ENCODE measurements at places on chromosomes 1 and 21. TPM values are rescaled to one million over a fixed set of nuclear protein-coding genes. Genes with fewer than 3 reads are reported as not detected.

DNA sequence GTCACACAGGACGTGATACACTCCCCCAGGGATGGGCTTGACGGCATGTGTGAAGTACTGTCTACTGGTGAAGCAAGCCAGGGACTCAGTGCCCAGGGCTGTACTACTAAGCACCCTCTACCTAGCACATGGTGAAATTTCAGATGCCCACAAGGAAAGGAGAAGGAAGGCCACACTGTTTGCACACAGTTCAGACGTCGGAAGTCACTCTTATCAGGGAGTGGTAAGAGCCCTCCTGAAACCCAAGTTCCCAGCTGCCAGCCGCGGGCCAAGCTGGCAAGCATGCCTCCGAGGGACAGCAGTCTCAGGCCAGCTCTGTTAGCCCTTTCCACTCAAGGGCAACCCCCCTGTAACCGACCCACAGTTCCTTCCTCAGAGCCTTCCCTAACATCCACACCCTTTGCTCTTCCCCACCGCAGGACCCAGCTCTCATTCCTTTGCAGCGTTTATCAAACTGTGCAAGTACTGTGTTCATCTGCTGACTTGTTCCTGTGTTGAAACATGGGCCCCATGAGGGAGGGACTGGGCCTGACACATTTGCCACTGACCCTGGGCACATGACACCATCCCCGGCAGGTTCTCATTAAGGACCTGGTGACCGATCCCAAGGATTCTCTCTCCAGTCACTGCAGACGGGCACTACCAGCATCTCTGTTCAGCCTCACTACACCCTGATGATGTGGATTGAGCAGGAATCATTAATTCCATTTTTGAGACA is 58.5 kb downstream of the SLC66A1 start:
- no peak for DNase-seq
- H3K4me3 ChIP-seq: no peak overlapping the region
- peaks cover 85% of the 10 kb centered on the region for H3K4me1 ChIP-seq
- H3K27me3 ChIP-seq: no peaks in the 10 kb centered on the region
- peak overlapping the region; percentile 8 for H3K27ac ChIP-seq

- no peak for DNase-seq
- peaks cover 100% of the 10 kb centered on the region for H3K4me1 ChIP-seq
- peaks cover 5% of the 10 kb centered on the region for H3K36me3 ChIP-seq
- no peaks in the 10 kb centered on the region for H3K27me3 ChIP-seq
Observed at GRCh38 chr1:2274929-2275475, 46.9 kb downstream of the SKI start.

DNA sequence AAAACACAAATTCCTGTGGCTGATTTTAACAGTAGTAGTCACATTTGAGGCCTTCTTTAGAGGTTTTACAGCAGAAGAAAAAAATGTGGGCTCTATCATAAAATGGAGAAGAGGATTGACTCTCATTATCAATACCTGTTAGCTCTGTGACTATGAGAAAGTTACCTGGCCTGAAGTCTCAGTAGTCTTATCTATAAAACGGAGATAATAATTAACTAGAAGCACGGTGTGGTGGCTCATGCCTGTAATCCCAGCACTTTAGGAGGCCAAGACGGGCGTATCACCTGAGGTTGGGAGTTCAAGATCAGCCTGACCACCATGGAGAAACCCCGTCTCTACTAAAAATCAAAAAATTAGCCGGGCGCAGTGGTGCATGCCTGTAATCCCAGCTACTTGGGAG is 90.4 kb upstream of the PLPPR4 start:
- no peak overlapping the region for H3K27ac ChIP-seq
- no peaks in the 10 kb centered on the region for H3K36me3 ChIP-seq
- H3K4me3 ChIP-seq: no peak overlapping the region

- no peaks in the 10 kb centered on the region for H3K27me3 ChIP-seq
- H3K4me3 ChIP-seq: no peak overlapping the region
- no peak for DNase-seq
- peaks cover 4% of the 10 kb centered on the region for H3K4me1 ChIP-seq
- no peak overlapping the region for H3K27ac ChIP-seq
- no peaks in the 10 kb centered on the region for H3K36me3 ChIP-seq
Observed at GRCh38 chr1:232380596-232380995, 249.3 kb downstream of the SIPA1L2 start.

- no peaks in the 10 kb centered on the region for H3K27me3 ChIP-seq
- H3K4me1 ChIP-seq: no peaks in the 10 kb centered on the region
- DNase-seq: no peak
- H3K4me3 ChIP-seq: no peak overlapping the region
- no peaks in the 10 kb centered on the region for H3K36me3 ChIP-seq
- H3K27ac ChIP-seq: no peak overlapping the region
Observed at GRCh38 chr1:214615871-214616270, 12.9 kb downstream of the CENPF start.

DNA sequence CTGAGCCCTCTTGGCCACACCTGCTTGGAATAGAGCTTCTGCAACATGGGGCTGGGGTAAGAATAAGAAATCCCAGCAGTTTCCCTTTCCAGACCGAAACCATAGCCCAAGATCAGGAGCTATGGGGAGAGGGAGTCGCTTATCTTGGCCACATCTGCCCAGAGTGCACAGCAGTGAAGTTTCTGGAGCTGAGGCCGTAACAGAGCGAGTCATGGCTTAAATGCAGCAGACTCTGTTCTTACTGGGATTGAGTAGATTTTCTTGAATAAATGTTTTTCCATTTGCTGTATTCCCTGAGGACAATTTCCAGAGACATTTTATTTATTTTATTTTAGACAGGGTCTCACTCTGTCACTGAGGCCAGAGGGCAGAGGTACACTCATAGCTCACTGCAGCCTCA is 33.5 kb downstream of the CFAP57 start:
- no peak overlapping the region for H3K27ac ChIP-seq
- H3K4me3 ChIP-seq: no peak overlapping the region
- no peak for DNase-seq

GRCh38 chr1:229075716-229076115 is 195.2 kb upstream of the RAB4A start:
- H3K4me1 ChIP-seq: no peaks in the 10 kb centered on the region
- H3K27ac ChIP-seq: no peak overlapping the region
- DNase-seq: no peak
- no peaks in the 10 kb centered on the region for H3K36me3 ChIP-seq

DNA sequence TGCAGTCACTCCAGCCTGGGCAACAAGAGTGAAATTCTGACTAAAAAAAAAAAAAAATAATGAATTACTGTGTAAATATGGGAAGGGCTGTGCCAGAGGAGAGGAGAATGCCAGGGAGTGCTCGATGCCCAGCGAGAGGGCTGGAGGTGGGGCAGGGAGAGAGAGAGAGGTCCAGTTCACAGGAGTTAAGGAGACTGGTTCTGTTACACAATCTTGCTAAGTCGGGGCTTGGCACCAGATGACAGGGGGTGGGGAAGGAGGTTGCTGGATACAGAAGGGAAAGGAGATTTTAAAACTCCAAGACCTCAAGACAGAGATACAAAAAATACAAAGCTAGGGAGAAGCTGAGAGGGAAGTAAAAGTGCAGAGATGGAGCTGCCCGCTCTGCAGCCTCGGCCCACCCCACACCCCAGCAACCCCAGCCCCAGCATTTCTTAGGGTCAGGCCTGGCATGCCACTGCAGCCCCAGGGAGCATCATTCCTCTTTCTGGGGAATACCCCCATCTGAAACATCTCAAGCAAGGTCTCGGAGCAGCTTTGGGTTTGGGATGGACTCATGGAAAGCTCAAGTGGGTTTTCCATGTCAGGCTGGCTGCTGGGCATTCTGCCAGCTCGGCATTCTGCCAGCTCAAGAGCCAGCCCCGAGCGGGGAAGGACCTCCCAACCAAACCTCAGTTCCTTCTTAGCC is 991 bp downstream of the SELENBP1 start:
- peak overlapping the region; percentile 59 for H3K4me3 ChIP-seq
- DNase-seq: peak; percentile 90
- peaks cover 72% of the 10 kb centered on the region for H3K4me1 ChIP-seq
- H3K36me3 ChIP-seq: peaks cover 26% of the 10 kb centered on the region
- no peaks in the 10 kb centered on the region for H3K27me3 ChIP-seq
- H3K27ac ChIP-seq: peak overlapping the region; percentile 89

BTF3L4 gene
- total RNA-seq: 287 TPM
